Vagina (tissue), 2 donors: ENCODE measurements at places on chromosomes 4 and X. TPM values are rescaled to one million over a fixed set of nuclear protein-coding genes. Genes with fewer than 3 reads are reported as not detected.

DNA sequence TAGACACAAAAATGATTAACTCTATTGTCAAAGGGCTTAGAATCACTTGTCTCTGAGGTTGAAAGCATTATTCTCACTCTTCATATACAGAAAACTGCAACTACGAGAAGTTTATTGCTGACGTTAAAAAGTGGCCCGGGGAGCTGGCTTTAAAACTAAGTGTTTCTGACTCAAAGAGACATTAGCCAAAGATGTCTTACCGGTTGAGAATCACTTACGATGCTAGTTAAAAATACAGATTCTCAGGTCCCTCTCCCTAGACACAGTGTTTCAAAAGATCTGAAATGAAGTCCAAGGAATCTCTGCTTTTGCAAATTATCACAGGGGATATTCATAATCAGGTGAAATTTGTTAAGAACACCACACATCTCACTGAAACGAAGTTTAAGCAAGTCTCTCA lies 1.2 kb downstream of the GNPDA2 start:
- H3K27ac ChIP-seq = no peak overlapping the region
- peaks cover 32% of the 10 kb centered on the region for H3K4me1 ChIP-seq
- no peaks in the 10 kb centered on the region for H3K36me3 ChIP-seq

IDS gene
- 66.0 TPM for total RNA-seq

DNA sequence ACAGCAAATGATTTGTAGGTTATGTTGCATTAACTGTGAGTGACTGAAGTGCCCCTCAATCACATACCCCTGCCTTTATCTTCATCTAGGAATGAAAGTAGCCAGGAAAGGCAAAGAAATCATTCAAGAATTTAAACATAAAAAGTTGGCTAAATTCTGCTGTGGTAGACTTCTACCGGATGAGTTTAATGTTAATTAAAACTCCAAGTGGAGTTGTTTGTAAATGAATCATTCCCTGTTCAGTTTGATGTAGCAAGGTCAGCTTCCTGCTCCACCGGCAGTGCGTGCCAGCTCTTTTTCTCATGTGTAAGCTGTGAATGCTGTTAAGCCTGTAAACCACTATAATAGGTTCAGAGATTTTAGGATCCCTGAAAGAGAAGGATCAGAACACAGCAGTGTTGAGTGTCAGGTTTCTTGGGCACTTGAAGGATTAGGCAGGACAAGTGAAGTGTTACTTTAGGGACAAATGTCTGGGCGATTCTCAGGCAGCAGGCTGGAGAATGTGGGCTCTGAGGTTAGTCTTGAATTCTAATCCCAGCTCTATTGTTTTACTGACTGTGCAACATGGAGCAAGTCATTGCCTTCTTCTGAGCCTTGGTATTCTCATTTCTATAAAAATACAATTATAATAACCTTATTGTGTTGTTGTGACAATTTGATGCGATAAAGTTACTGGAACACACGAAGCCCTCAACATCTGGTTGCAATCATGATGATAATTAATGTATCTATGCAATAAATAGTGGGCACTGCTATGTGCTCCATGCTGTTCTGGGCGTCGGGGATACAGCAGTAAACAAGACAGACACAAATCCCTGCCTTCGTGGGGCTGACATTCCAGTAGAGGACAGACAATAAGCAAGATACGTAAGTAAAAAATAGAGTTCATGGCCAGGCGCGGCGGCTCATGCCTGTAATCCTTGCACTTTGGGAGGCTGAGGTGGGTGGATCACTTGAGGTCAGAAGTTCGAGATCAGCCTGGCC lies 112.0 kb downstream of the SHROOM3 start:
- no peak for DNase-seq
- no peak overlapping the region for H3K4me3 ChIP-seq
- H3K27ac ChIP-seq = no peak overlapping the region
- no peaks in the 10 kb centered on the region for H3K4me1 ChIP-seq

- H3K27me3 ChIP-seq = no peaks in the 10 kb centered on the region
- no peak overlapping the region for H3K4me3 ChIP-seq
These were observed 136.3 kb downstream of the TSPAN5 start for GRCh38 chr4:98522062-98522461.

NUP62CL gene
- 10.6 TPM for total RNA-seq

SPANXA2 gene
- total RNA-seq = not detected

DNA sequence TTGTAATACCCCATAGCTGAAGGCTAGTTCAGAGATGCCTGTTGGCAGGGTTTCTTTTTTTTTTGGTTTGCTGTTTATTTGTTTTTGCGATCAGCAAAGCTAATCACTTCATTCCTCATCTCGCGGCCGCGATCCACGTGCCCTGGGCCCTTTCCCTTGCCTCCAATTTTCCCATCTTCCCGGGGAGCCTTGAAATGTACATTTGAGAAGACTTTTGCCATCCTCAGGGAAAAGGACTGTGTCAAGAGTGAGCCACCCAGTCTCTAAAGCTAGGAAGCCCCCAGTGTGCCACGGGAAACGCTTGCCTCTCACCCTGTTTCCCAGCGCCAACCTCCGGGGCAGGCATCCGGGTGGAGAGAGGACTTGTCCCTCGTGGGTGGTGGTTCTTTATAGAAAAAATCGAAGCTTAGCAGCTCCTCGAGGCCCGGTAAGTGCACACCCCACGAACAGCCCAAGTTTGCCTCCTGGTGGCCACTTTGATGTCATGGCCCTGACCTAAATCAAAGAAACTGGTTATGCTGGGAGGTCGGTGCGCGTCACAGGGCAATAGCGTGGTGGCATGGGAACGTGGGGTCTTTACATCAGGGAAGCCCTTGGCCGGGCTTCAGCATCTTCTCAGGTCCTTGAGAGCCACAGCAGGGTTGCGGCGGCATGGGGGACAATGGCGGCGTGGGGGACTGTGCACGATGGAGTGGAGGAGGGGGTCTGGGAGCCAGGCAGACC lies 42.0 kb downstream of the MAP7D3 start:
- H3K27me3 ChIP-seq = no peaks in the 10 kb centered on the region
- no peaks in the 10 kb centered on the region for H3K36me3 ChIP-seq
- DNase-seq = no peak
- H3K4me1 ChIP-seq = peaks cover 23% of the 10 kb centered on the region

C1GALT1C1 gene
- total RNA-seq = 9.6 TPM
